Caco-2 (cell line): ENCODE measurements at places on chromosomes 12 and 14. TPM values are rescaled to one million over a fixed set of nuclear protein-coding genes. Genes with fewer than 3 reads are reported as not detected.

GRCh38 chr12:24227551-24227950 lies 278.1 kb upstream of the SOX5 start:
- DNase-seq = no peak

The GZMB gene
- total RNA-seq = not detected in 2 replicates

The PLEK2 gene
- total RNA-seq = 35.2 and 36.5 TPM in 2 replicates

GRCh38 chr12:82223426-82223825 lies 134.8 kb downstream of the CCDC59 start:
- no peak for DNase-seq

The RNASE12 gene
- total RNA-seq = not detected in 2 replicates

DNA sequence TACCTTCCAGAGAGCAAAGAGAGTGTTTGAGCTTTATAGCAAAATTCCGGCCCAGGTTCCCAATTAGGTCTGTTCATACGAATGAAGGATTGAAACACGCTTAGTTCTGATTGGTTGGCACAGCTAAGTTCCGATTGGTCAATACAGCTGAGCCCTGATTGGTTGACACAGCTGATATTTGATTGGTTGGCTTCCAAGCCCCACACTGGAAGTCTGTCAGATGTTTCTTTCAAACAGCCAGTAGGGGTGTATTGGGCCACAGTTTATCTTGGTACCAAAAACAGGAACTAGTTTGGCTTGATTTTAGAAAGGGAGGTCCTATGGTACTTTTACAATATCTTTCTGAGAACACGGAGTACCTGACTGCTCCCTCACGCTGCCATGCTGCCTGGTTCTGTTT lies 93.4 kb downstream of the CAND1 start:
- no peak for DNase-seq

The OS9 gene
- total RNA-seq = 169 and 182 TPM in 2 replicates

The FAM90A1 gene
- total RNA-seq = 0.14 and 0.34 TPM in 2 replicates

DNA sequence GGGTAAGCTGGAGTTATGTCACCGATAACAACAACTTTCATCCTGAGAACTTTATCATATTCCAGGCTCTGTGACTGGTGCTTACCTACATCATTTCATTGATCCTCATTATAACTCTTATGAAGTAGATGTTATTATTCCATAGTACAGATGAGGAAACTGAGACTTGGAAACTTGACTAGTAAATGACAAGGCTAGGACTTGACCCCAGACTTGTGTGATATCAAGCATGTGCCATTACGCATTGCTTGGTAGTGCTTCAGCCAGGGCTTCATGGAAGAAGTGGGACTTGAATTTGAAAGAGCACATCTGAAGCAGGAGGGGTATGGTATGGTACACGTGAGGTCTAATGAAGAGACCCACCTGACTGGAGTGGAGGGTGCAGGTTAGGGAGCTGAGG lies 11.9 kb downstream of the AVIL start:
- DNase-seq = no peak

The CFAP54 gene
- 0.12 and 0.14 TPM in 2 replicates for total RNA-seq

The VWF gene
- 0.30 and 0.41 TPM in 2 replicates for total RNA-seq

DNA sequence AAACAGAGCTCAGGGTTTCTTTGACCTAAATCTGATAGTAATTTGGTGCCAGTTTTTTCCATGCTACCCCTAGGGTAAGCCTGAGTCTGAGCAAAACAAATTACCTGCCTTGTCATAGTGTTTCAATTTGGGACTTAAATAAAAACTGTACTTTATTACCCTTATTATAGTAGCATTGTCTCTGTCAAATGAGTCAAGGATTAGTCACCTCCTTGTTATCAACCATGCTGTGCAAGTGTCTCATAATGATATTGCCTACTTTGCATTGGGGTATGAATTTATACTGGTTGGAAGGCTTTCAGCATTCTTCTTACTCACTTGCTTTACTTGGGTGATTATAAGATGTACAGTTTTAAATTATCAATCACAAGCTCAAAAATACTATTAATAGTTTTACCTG lies 380.0 kb downstream of the LRFN5 start:
- DNase-seq = no peak

GRCh38 chr14:35825968-35826217 lies 245 bp upstream of the BRMS1L start:
- no peak for DNase-seq

DNA sequence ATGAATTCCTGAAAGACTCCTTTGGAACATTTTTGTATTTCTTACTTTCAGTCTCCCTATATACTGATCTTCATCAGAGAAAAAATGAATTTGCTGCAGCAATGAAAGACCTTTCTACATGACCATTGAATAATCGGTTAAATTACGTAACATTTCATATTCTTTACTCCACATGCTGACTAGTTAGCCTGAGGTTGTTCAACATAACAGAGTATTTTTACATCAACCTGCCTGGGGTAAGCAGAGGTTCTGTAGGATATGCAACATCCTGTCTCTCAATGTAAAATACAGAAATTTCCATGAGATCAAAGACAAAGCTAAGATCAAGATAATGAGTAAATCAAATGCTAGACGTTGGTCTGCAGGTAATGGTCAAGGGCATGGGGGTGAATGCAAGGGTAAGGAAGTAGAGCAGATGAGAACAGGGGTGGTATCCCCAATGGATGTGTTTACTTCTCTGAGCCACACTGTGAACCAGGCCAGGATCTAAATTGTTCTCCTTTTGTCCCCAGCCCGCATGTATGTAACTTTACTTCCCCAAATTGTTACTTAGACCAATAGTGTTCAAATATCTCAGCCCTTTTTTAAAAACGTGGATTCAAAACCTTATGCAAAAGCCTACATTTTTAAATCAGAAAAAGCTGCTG lies 45.4 kb downstream of the DUSP6 start:
- no peak for DNase-seq

DNA sequence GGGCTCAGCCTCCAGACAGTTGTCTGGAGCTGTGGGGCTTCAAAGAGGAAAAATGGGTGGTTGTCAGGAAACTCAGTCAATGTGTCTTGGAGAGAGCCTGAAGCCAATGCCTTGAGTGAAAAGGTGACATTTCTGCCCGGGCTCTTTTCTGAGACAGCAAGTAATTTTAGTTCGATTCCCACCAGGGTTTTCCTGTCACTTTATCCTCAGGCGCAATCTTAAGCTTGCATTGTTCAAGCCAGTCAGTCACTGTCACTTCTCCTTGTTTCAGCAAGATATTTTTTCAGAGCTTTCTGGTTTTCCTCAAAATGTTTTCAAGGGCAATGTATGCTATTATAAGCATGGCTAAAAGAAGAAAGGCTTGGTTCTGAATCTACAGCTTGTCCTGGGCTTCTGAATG lies 404.7 kb upstream of the SEL1L start:
- DNase-seq = no peak
